Type B pancreatic cell (in vitro differentiated cells): ENCODE measurements at places on chromosomes 7 and 10.

- DNase-seq = no peak
These were observed 50.8 kb downstream of the PIK3CG start for GRCh38 chr7:106915873-106916272.

GRCh38 chr7:78489476-78490240 lies 691.1 kb downstream of the PHTF2 start:
- no peak for DNase-seq

DNA sequence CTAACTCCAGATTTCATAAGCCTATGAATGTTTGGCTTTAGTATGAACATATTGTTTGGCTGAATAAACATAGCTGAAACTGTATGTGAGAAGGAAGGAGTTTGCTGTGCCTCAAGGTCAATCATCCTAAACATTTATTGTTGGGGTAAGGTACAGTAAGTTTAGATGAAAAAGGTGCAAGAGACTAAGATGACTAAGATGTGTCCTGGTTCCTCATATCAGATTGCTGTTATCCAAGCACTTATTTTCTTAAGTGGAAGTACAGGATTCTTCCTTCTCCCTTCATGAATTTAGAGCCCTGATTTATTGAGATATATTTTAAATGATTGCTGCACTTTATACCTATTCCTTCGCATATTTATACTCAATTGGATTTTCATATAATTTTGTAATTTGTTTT lies 12.2 kb downstream of the MDFIC start:
- DNase-seq = no peak

GRCh38 chr7:27159266-27160144 lies 3.0 kb upstream of the HOXA7 start:
- DNase-seq = no peak

DNA sequence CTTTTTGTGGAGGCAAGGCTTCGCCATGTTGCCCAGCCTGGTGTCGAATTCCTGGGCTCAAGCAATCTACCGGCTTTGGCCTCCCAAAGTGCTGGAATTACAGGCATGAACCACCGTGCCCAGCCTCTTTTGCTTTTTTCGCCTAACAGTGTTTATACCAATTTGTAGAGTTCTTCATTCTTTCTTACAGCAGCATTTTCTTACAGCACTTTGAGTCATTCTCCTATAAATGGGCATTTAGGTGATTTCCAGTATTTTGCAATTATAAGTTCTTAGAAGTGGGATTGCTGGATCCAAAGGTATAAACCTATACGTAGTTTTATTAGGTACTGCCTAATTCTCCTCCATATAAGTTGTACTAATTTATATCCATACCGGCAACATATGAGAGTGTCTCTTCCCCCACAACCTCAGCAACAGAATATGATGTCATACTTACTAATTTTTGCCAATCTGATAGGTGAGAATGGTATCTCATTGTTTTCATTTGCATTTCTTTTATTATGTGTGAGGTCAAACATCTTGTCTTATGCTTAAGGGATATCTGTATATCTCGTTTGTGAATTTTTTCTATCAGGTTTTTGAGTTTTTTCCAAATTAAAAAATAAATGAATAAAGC lies 39.1 kb downstream of the SUFU start:
- DNase-seq = no peak

GRCh38 chr7:64183126-64183742 lies 23.8 kb upstream of the ZNF735 start:
- no peak for DNase-seq

GRCh38 chr7:130273081-130273932 lies 6.6 kb downstream of the CPA2 start:
- peak; percentile 82 for DNase-seq

- DNase-seq = no peak
These were observed 38.4 kb downstream of the SYPL1 start for GRCh38 chr7:106073701-106074100.

DNA sequence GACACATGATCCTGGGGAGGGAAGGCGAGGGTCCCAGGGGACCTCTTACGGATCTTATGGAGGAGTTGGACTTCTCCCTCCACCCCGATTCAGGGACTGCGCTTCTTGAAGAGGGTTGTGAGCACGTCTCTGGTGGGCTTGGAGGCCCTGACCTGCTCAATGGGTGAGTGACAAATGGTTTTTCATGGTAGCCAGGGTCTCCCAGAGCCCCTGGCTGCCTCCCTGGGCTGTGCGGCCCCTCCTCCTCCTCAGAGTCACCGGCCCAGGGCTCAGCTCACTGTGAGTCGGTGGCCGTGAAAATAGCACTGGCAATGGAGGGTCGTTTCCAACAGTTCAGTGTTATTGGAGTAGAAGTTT lies 26.6 kb downstream of the INPP5A start:
- no peak for DNase-seq

DNA sequence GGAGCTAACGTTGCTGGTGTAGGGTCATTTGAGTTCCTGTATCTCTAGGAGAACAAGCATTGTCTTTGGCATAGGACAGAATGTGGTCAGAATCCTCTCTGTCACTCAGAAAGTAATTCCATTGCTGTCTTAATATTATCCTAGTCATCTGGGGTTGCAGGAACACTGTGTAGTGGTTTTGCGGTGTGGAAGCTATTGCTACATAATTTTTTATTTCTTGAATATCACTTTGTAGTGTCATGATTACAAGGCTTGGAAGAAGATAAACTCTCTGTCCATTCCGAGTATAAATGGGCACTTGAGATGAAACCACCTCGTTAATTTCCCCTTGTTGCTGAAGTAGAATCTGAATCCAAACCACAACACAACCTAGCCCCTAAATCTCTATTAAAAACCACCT lies 919.2 kb downstream of the LRMDA start:
- DNase-seq = no peak

DNA sequence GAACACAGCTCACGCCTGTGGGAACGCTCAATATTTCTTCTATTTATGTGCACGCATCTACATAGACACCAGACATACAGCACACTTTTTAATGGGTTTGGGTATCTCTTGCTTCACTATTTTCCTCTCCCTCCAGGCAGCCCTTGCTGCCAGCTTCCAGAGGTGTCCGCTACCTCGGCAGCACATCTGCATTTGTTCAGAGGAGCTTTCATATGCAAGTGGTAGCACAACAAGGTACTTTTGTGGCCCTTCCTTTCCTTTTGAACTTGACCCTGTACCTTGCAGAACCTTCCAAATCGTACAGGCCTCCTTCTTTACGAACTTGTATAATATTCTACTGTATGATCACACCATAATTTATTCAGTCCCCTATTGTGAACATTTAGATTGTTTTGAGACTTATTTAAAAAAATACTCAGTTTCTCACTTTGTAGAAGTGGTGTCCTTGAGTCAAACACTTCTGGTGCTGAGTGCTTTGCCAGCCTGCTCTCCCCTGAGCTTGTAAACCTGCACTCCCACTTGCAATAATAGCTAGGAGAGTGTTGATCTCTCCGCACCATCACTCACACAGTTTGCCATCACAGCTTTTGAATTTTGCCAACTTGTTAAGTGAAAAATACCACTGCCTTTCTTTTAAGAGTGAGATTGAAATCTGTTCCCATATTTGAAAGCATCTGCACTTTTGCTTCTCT lies 106.0 kb upstream of the ZNF32 start:
- DNase-seq = no peak

- DNase-seq = no peak
These were observed 71.7 kb downstream of the CREB5 start for GRCh38 chr7:28483908-28484605.

GRCh38 chr7:149741629-149742028 lies 31.8 kb downstream of the ZNF467 start:
- DNase-seq = no peak

DNA sequence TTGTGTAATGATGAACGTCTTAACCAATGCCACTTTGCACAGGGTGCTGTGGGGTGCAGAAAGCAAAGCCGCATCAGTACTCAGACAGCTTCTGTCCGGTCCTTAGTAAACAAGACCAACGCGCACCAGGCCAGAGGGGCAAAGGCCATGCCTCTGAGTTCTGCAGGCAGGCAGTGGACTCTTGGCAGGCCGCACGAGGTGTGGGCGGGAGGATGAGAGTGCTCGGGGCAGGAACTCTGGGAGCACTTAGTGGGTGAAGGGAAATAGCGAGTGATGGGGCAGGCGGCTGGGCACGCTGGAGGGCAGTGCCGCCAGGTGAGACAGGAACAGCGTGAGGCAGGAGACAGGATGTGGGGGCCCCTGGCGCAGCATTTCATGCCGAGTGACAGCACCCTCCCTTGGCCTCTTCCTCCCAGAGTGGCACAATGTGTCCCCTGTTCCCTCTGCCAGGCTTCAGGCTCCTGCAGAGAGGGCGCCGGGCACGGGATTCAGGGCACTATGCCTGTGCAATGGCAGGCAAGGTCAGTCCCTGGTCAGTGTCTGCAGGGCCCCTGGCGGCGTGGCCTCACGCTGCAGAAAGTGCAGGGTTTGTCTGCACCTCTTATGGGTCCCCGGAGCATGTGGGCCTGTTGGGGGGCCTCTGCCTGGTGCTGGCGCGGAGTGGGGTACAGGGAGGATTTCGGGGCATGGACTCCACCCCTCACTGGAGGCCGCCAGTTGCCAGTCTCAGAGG lies 60.4 kb downstream of the VIPR2 start:
- no peak for DNase-seq

GRCh38 chr10:92757066-92757710 lies 67.4 kb downstream of the HHEX start:
- no peak for DNase-seq

GRCh38 chr7:139563856-139564255 lies 40.4 kb downstream of the CLEC2L start:
- no peak for DNase-seq

GRCh38 chr7:114758661-114759227 lies 163.2 kb upstream of the MDFIC start:
- no peak for DNase-seq
